ENCODE measurements at places on chromosomes 4 and X. TPM values are rescaled to one million over a fixed set of nuclear protein-coding genes. Genes with fewer than 3 reads are reported as not detected.

- DNase-seq, result no peak
Measured at GRCh38 chrX:22110729-22111494, 78.8 kb downstream of the PHEX start.

GRCh38 chr4:186104114-186104889 lies at the start of gene FAM149A:
Gene FAM149A, plus strand, starts transcription at chr4:186104704.
- no peak for DNase-seq

DNA sequence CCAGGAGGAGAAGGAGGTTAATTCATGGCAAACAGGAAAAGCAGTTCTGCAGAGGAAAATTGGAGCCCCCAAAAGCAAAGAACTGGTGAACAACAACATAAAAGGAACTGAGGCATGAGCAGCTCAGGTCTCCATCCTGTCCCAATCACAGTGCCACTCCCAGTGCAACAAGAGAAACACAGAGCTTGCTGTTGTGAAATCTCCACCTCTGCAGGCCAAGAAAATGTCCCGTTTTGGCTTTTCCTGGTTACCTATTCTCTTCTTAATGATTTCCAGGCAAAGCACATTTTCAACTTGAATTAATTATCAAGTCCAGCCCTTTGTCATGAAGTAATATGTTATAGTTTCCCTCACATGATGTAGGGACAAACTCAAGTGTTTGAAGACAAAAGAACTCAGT lies 778 bp downstream of the C1QTNF7 start:
- no peak for DNase-seq

GRCh38 chrX:115531818-115532403 lies 29.1 kb upstream of the PLS3 start:
- no peak for DNase-seq

- DNase-seq, result no peak
Measured at GRCh38 chr4:87375719-87376291, 15.2 kb downstream of the HSD17B11 start.

- no peak for DNase-seq
Measured at GRCh38 chr4:108031427-108032083, 41.9 kb downstream of the HADH start.

- DNase-seq, result no peak
Measured at GRCh38 chr4:180932370-180933001, 1310.7 kb upstream of the TENM3 start.

DNA sequence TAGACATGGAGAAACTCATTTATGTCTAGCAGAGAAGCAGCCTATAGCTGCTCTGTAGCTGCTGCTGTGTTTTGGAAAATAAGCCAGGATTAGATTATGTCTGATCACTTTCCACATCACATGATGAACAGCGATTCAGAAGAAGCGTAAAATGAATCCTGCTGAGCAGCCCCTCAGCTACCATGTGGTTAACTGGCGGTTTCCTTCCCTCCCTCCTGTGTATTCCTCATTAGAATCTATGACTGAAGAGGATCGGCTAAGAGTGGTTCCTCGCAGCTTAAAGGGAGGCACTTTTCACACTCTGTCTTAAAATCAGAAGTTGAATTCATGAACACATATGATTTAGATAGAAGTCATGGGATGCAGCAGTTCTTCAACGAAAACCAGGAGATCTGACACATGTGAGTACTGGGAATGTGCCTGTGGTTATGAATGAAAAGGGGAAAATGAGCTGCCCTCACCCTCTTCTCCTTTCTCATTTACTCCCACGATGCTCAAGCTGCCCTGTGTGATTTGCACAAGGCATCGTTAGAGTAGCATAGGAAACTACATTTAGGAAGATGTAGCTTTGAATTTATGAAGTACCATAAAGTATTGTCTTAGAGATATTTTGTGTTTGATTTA lies at the start of gene PPEF1:
Gene PPEF1 (plus strand): TSS at position 220 of the 624 bp plus-strand sequence. CDS start 136 bp downstream, at position 356.
- DNase-seq, result no peak

GRCh38 chr4:10023806-10024205 lies 2.5 kb upstream of the SLC2A9 start:
- DNase-seq, result no peak

- no peak for DNase-seq
Measured at GRCh38 chr4:14155803-14156202, 528.3 kb upstream of the BOD1L1 start.

- no peak for DNase-seq
Measured at GRCh38 chr4:70269674-70270073, 27.3 kb downstream of the CSN3 start.

DNA sequence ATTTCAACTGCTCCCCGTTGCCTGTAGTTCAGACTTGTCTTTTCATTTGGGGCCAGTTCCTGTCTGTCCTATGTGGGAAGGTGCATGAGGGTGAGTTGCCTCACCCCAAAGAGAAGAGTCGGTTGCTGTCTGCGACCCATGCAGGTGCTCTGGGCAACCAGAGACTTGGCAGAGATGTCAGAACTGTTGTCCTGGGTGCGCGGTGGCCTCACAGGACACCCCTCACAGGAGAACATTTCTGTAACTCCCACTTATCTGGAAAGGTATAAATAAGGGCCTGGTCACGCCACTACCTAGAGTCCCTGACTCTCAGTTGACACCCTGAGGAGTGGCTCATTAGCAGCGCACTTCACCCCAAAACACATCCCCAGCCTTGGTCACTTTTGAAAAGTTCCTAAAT lies 9.7 kb upstream of the NAT8L start:
- DNase-seq, result no peak

DNA sequence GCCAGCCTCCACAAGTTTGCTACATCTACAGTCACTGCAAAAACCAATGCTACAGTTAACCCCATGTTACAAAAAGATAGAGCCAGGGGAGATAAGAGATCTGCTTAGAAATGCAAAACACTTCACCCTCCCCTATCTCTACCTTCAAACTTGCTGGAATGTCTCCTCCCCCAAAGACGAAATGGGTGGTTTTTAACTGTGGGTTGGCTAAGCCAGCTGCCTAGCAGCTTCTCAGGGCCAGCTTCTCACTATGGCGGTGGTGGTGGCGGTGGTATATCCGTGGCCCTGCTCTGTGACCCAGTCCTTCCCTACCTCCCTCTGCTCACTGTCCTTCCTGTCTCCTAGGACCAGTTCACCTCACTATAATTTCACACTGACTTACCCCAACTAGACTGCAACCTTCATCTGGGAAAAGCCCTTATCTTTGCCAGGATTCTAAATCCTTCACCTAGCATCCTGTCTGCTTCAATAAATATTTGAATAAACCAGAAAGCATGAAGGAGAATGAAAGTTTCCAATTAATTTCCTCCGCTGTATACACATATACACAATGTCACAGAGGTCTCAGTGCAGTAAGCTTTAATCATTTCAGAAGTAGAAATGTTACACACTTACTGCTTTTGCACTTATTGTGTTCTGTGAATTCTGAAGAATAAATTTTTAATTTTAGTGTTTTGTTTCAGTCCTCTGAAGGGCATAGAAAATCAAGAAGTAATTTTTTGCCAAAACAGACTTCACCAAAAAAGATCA lies 46.3 kb downstream of the SH3KBP1 start:
- DNase-seq, result no peak

Gene MAGEA1
- polyA plus RNA-seq, result not detected

Gene RRAGB
- 42.5 TPM for polyA plus RNA-seq

Gene BMX
- polyA plus RNA-seq, result 0.27 TPM

Gene EFHC2
- polyA plus RNA-seq, result 8.7 TPM

Gene FGF13
- 24.7 TPM for polyA plus RNA-seq

Data from left renal pelvis (tissue), 4 donors.